Left renal cortex interstitium (tissue), 4 donors: ENCODE measurements at places on chromosomes 6 and 20. TPM values are rescaled to one million over a fixed set of nuclear protein-coding genes. Genes with fewer than 3 reads are reported as not detected.

The LY6G6F gene
- polyA plus RNA-seq = 0.44 TPM

The DOK5 gene
- polyA plus RNA-seq = 8.4 TPM

The ISM1 gene
- polyA plus RNA-seq = 4.9 TPM

The TFAP2D gene
- not detected for polyA plus RNA-seq

The DUSP22 gene
- polyA plus RNA-seq = 22.2 TPM

The SNAI1 gene
- 12.7 TPM for polyA plus RNA-seq

The DEFB132 gene
- polyA plus RNA-seq = not detected

The MYBL2 gene
- 24.6 TPM for polyA plus RNA-seq

The EIF2S2 gene
- 45.5 TPM for polyA plus RNA-seq

The TCP11 gene
- polyA plus RNA-seq = 2.9 TPM

- DNase-seq = no peak
These were observed 97.9 kb downstream of the SSR1 start for GRCh38 chr6:7215131-7215530.

GRCh38 chr6:57432919-57433684, 115.7 kb downstream of the PRIM2 start:
- no peak for DNase-seq

DNA sequence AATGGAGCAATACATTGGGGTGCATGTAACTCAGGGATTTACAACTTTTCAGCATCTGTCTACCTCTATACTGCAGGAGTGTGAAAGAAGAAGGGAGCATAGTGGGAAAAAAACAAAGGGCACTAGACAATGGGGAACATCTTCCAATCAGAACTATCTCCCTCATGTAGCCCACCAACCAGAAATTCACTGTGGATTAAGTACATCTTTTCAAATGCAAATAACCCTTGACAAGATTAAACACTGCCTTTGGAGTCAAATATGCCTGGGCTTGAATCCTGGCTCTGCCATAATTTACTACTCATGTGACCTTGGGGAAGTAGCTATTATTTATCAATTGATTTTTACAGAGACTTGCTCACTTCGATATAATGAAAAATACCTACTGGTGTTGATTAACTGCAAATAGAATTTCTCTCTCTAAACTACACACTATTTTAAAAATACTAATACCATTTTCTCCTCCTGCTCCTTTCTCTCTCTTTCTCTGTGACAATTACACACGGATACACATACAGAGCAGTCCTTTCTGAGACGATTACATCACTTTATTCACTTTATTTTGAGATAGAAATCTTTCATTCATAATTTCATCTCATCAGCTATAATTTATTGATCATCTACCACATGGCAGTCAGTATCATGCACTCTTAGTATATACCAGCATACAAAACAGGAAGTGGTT, 783.7 kb downstream of the FRK start:
- no peak for DNase-seq

GRCh38 chr6:15876406-15876805, 213.6 kb upstream of the DTNBP1 start:
- no peak for DNase-seq
